ENCODE measurements at places on chromosomes 5 and 9.

- DNase-seq, result no peak
Measured at GRCh38 chr5:131495536-131496399, 139.3 kb downstream of the RAPGEF6 start.

- no peak for DNase-seq
Measured at GRCh38 chr5:39648848-39649227, 224.1 kb upstream of the DAB2 start.

DNA sequence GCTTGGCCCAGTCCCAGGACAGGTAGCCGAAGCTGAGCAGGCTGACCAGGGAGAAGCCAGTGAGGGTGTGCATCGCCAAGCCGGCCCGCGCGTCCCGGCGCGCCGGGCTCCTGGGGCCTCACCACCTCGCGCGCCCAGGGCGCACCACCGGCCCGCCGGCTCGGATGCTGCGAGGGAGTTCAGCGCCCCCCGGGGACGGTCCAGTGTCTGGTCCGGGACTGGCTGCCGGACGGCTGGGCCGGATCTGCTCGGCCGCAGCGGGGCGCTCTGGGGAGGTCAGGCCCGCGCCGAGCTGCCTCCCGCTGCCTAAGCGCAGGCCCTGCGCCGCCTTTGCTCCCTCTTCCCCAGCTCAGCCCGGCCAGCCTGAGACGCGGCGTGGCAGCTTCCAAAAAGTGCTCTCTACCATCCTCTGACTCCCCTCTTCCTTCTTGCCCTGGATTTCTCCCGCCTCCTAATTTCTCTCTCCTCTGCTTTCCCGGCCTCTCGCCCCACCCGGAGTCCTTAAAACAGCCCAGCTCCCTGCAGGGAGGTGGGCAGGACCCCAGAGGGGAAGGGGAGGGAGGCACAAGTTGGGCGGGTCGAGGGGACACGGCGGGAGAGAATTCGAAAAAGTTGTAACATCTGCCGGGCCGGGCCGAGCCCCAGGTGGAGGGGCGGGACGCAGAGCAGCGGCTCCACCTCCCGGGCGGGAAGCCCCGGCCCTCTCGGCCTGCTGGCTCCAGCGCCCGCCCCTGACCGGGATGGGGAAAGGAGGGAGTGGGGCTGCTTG is at the start of gene ARSI:
ARSI (minus strand) TSS at position 605 of the 769 bp plus-strand sequence; CDS start at position 73, 532 bp downstream.
- DNase-seq, result no peak

- no peak for DNase-seq
Measured at GRCh38 chr5:87127426-87127825, 140.3 kb upstream of the RASA1 start.

- DNase-seq, result peak; percentile 93
Measured at GRCh38 chr9:72292874-72293607, 72.0 kb downstream of the ZFAND5 start.

DNA sequence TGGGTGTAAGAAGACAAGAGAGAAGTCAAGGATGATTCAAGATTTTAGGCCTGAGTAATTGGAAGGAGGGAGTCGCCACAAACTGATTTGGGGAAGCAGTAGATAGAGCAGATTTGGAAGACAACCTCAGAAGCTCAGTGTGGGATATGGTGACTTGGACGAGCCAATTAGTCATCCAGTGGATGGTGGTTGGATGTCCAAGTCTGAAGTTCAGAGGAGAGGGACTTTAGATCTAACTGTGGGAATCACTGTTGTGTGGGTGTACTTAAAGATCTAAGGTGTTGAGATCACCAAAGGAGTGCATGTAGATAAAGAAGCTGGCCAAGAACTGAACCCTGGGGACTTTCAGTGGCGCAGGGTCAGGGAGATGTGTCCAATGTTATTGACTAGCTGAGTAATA is 2.2 kb downstream of the IDNK start:
- no peak for DNase-seq

GRCh38 chr5:86645885-86646284 is 28.1 kb downstream of the COX7C start:
- DNase-seq, result no peak

GRCh38 chr5:36407396-36407795 is 105.7 kb upstream of the RANBP3L start:
- DNase-seq, result no peak

- no peak for DNase-seq
Measured at GRCh38 chr5:90112033-90112692, 297.4 kb downstream of the CETN3 start.

- no peak for DNase-seq
Measured at GRCh38 chr5:89524785-89525184, 641.8 kb upstream of the MEF2C start.

GRCh38 chr5:73759771-73760170 is 133.8 kb downstream of the ARHGEF28 start:
- DNase-seq, result no peak

- no peak for DNase-seq
Measured at GRCh38 chr9:125889476-125890419, 142.6 kb downstream of the PBX3 start.

DNA sequence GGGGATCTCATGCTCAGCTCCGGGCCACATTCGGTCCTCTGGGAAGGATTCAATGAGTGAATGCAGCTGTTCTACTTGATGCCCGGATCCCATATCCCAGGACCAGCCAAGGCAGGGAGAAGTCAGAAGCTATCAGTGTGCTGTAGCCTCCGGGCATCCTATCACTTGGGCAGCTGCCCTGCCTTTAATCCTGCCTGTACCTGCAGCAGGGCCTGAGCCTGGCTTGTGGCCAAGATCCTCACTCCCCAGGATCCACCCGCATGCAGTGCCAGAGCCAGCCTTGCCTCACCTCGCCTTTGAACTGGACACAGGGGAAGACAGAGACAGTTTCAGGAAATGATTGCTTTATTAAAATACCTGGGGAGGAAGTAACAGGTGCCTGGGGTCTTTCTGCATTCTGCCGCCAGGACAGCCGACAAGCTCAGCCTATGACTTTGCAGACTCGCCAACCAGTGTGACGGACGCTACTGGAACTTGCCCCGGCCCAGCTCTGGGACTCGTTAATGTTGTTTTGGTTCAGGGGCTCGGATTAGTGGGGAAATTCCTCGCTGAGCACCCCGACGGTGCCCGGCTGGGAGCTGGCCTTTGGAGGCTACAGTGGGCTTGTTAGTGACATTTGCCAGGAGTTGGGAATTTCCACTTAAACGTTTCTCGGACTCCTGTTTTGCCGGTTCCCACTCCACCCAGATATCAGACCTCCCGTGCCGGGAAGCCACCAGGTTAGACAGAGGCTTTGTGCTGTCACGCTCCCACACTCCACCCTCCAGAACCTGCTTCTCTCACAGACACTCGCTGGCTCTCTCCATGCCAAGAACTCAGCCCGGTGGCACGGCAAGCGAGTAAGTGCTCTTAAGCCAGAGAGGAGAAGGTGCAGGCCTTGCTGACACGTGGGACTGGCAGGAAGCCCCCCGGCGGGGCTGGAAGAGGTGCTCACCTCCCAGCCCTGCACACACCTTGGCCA is 721 bp downstream of the PTGES start:
- DNase-seq, result no peak

DNA sequence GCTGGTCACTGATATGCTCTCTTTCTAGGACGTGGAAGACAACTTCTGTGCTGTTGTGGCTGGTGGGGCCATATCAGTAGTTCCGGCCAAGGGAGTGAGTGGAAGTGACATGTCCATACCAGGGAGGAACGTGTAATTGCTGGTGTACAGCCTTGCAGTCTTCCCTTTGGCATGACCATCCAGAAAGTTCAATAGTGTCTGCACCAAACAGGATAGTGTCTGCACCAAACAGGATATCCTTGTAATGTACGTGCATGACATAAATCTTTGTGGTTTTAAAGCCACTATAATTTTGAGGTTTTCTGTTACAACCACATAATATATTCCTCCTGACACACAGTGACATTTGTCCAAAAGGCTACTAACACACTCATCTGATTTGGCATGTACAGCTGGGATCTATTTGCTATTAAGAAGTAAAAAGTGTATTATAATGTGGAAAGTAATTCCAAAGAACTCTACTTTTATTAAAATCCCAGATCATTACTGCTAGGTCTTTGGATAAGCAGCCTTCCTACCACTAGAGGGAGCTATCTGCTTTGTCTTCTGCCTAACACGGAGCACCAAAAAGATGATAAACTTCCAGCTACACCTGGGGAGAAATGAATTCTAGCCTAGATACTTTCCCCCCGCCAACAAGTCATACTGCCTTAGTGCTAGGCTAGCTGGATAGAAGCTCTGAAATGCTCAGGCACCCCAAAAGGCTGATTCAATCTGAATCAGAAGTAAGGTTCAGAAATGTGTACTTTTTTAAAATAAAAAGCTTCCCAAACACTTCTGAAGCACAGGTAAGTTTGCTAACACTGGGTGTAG is 52.7 kb downstream of the RNF145 start:
- DNase-seq, result no peak

GRCh38 chr5:74392711-74393351 is 247.7 kb downstream of the ENC1 start:
- DNase-seq, result no peak

DNA sequence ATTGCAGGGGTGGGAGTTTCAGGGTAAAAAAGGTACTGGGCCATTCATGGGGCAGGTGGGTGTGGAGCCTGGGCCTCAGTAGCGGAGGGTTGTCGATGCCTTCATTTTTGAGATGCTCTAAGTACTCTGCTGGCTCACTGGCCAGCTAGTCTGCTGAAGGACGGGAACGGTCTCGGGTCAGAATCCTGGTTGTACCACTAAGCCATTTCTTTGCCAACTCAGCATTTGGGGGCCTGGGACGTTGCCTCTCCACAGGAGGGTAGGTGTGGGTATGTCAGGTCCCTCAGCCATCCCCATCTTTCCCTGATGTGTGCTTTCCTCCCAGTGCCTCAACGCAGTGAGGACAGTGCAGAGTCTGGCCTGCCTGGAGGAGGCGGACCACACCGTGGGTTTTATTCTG is 25.1 kb downstream of the SH3GLB2 start:
- DNase-seq, result no peak

GRCh38 chr5:179978792-179979191 is 71.1 kb upstream of the TBC1D9B start:
- no peak for DNase-seq

- DNase-seq, result no peak
Measured at GRCh38 chr9:98807814-98808195, 335 bp downstream of the GALNT12 start.

DNA sequence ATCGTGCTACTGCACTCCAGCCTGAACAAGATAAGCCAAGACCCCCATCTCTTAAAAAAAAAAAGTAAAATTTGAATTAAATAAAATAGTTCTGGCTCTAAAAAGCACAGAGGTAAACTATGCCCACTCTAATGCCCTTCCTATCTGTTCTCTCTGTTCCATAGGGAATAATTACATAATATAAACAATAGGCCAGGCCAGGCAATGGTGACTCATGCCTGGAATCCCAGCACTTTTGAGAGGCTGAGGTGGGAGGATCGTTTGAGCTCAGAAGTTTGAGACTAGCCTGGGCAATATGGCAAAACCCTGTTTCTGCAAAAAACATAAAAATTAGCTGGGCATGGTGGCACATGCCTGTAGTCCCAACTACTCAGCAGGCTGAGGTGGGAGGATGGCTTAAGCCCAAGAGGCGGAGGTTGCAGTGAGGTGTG is 47.4 kb downstream of the MYO10 start:
- no peak for DNase-seq

DNA sequence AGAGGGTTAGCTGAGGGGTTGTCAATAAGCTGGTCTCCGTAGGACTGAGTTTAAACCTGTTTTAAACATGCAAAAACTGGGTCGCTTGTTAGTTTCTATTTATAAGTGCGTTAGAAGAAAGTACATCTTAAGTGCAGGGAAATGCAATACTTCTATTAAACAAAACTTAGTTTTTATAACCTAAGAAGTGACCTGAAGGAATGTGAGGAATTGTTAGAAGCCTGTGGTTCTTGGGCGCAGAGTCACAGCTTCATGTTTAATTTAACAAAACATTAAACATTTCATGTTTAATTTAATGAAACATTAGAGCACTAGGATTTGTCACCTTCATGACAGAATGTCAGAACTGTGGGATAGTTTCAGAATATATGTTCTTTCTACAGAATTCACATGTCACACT is 469.2 kb upstream of the WWC1 start:
- no peak for DNase-seq

DNA sequence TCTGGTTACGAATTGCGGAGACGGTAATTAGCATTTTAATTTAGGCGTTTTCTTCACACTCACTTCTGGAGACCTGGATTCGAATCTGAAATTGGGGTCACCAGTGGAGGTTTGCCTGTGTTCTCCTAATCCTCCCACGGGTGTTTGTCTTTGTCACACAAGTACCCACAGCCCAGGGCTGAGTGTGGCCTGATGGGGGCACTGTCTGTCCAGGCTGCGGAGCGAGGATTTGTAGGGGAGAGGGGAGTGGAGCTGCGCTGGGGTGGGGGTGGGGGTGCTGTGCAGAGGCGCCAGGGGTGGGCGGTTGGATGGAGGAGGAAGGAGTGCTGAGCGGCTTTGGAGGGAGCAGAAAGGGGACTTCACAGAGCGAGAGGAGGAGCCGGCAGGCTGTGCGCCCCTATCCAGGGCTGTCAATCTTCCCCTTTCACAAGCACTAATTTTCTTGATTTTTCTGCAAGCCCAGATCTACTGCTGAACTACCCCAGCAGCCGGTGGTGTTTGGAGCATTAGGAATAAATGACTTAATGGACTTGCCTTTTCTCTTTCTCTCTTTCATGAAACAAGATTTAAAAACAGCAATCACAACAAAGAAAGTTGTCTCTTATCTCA is 53.1 kb downstream of the TSPAN17 start:
- no peak for DNase-seq

DNA sequence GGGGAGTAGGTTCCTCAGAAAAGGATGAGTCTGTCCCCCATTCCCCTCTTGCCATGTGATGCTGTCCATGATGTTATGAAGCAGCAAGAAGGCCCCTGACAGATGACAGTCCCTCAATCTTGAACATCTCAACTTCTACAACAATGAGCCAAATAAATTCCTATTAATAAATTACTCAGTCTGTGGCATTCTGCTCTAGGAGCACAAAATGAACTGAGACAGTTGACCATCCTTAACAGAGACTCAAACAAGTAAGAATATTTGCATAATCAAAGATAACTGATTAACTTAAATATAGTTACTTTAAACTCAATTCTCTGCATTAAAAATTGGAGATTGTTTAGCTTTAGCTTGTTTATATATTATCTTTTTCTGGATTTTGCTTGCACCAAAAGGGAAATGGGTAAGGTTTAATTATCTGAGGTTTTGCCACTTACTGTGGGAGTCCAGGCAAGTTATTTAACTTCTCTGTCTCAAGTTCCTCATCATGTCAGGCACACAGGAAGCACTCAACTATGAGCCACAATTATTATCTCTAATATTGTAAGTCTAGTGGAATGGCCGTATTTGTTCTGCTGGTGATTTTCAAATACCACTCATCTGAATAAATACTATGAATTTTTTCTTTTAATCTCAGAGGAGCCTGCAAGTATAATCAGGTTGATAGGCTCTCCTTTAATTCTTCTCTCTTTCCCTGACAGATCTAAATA is 162.9 kb downstream of the TSSK1B start:
- no peak for DNase-seq

DNA sequence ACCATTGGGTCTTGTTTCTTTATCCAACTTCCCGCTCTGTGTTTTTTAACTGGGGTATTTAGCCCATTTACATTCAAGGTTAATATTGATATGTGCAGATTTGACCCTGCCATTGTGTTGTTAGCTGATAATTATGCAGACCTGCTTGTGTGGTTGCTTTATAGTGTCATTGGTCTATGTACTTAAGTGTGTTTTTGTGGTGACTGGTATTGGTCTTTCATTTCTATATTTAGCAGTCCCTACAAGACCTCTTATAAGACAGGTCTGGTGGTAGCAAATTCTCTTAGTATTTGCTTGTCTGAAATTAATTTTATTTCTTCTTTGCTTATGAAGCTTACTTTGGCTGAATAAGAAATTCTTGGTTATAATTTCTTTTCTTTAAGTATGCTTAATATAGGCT is 698.1 kb downstream of the DTWD2 start:
- no peak for DNase-seq
